ENCODE measurements at places on chromosomes 13 and 19.
A peak's percentile ranks its signal among the peaks of the same experiment; 100 is the strongest.

GRCh38 chr19:2273356-2274184, 8.4 kb downstream of the PEAK3 start:
- DNase-seq, result peak; percentile 66

DNA sequence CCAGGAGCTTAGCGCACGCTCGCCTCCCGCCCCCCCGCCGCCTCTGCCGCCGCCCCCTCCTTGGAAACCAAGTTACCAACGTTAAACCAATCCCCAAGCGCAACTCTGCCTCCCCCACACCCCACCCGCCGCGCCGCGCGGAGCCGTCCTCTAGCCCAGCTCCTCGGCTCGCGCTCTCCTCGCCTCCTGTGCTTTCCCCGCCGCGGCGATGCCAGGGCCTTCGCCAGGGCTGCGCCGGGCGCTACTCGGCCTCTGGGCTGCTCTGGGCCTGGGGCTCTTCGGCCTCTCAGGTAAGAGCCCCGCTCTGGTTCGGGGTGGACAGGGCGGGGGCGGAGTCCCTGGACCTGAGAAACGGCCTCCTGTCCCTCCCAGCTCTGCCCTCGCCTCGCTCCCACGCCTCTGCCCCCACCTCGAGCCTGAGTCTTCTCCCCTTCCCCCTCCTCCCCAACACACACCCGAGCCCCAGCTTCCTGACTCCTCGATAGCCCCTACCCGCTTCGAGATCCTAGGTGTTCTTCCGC, at the start of gene ICAM5:
Gene ICAM5, plus strand, starts transcription at position 117 of the 521 bp plus-strand sequence. Its CDS starts 92 bp downstream, at position 209.
- DNase-seq, result no peak

GRCh38 chr13:33033051-33033812, 17.0 kb downstream of the KL start:
- no peak for DNase-seq

DNA sequence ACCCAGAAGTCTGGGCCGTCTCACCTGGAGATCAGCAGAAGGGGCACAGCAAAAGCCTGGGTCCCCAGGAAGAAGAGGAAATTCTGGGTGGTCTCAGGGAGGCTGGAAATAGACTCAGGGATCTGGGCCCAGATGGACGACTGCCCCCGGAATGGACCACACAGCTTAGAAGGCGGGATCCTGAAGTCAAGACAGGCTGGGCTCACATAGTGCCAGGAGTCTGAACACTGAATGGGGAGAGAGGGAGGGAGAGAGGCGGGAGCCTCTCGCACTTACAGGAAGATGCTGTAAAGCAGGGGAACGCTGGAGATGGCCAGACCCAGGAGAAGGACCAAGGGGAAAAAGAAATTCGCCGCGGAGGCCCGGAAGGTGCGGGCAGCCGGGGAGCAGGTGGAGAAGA, 1.3 kb upstream of the LENG1 start:
- DNase-seq, result no peak

GRCh38 chr19:408902-409515, at the start of gene C2CD4C:
C2CD4C (minus strand) TSS chr19:409147; CDS start chr19:408361, 786 bp downstream.
- DNase-seq, result no peak

GRCh38 chr13:28794396-28794795, 25.7 kb upstream of the MTUS2 start:
- DNase-seq, result no peak

DNA sequence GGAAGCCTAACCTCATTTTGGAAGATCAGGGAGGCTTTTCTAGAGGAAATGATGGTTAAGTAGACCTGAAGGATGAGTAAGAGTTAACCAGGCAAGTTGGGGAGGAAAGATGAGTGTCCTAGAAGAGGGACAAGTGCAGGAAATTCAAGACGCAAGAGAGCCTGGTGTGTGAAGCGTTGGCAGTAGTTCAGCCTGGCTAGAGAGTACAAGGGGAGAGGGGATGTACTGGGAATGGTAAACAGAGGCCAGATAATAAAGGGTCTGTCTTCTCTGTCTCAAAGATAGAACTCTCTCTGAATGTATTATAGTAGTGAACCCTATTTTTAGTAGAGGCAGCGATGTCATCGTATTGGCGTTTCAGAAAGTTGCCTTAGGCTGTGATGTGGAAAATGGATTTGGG, 9.7 kb downstream of the DPY19L3 start:
- DNase-seq, result no peak

DNA sequence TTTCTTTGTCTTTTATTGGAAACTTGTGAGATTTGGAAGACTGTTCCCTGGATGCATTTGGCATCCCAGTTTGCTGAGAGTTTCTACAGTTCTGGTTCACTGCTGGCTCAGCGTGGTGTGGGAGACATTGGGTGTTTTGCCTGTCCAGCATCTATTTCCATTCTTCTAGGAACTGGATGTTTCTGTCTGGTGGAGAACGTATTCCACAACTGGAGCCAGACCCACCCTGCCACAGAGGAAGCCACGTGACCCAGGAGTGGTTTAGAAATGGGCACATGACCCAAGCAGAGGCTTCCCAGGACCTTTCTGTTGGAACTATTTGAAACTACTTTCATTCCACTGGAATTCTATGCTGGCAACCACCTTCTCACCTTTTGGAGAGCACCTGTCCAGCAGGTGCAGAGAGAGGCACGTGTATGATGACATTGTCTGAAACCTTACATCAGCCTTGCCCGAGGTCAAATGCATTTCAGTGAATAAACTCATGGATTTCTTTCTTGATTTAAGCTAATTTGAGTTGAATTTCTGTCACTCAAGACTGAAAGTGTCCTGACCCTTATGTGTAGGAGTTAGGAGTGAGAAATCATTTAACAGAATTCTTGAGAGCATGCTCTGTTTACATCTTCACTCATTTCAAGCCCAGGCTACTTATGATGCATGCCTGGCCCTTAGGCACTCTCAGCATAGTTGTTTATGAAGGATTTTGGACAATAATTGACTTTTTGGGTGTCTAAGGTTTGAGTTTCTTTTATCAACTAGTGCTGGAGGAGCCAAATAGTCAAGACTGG, 121.8 kb downstream of the AKAP11 start:
- no peak for DNase-seq

DNA sequence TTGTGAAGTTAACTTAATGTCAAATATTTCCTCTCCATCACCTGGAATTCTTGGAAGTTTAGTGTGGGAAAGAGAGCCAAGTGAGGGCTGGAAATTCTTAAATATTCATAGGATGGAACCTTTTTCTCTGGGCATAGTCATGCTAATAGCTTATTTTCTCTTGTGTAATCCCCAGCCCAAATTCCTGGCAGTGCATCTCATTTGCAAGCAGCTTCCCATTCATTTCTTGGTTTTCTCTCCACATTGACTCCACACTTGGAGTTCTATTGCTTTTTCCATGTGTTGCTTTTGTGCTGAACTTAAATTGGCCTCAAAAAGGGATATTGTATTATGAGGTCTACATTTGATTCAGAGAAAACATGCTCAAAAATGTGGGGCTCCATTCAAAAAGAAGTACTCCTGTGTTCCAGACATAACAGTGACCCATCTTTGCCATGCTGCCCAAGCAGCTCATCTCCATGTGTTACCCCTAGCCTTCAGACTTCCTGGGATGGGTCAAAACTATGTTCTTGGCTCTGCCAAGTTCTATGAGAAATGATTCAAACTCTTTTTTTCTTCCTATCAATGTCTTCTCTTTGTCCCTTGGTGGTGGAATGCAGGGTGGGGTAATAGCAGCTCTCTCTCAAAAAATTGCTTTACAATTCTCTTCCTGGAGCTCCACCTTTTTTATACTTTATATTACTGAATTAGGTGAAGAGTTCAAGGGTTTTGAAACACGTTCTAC, 2471.5 kb downstream of the PCDH9 start:
- DNase-seq, result no peak

GRCh38 chr19:13195678-13196077, 45.5 kb downstream of the IER2 start:
- DNase-seq, result peak; percentile 87

DNA sequence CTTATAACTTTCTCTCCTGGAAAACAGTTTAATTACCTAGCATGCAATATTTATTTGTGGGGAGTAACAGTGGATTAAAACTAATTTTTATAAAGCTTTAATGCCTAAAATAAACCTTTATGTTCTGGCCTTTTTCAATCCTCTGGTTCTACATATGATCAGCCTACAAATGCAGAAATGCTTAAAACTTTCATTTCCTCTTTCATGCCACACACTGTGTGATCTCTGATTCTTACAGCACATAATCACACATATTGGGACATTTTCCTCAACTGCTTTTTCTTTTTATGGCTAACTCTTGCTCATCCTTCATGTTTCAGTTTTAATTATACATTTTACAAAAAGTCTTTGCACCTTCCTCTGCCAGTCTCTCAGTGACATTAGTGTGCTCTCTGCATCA, 910.8 kb upstream of the SLITRK6 start:
- no peak for DNase-seq

DNA sequence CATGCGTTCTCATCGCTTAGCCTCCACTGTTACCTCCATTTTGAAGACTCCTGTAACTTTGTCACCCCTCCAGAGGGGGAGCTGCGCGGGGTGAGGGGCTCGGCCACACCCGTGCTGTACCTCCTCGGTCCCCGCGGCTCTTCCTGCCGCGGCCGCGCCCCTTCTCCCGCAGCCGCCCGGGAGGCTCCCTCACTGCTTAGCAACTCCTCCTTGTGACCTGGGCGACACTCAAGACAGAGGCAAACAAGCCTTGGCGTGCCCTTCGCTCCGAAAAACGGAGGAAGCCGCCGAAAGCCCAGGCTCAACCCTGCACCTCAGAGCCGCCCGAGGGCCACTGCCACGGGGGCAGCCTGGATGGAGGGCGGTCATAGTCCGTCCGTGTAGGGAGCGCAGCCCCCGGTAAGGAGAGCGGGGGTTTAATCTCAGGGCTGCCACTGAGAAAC, 494.3 kb downstream of the FOXO1 start:
- DNase-seq, result no peak

- DNase-seq, result no peak
Measured at GRCh38 chr19:23410155-23410554, 14.9 kb upstream of the ZNF91 start.
